ENCODE measurements at places on chromosomes 2 and 18.

DNA sequence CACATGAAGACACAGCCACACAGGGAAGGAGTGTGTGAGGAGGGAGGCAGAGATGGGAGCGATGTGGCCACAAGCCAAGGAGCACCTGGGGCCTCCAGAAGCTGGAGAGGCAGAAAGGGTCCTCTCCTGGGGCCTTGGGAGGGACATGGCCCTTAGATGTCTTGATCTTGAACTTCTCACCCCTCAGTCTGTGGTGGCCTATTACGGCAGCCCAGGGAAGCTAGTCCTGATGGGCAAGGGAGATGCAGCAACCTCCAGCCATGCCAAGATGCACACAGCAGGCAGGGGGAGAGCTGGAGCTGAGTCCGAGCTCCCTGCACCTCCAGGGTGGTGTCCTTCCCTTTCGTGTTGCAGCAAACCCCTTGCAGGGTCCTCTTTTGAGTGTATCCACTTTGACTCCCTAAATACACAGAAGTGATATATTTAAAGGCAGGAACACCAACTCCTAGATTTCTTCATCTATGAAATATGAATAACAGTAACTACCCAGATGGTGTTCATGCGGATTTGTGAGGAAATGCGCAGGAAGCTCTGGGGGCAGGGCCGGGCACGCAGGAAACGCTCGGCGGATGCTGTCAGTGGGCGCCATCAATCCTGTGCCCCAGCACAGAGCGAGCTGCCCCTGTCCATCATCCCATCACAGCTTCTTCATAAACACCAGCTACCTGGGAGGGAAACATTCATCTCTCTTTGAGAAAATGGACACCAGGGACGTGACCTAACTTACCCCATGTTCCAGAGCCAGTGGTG, 230.4 kb upstream of the MYT1L start:
- DNase-seq: no peak

- no peak for DNase-seq
These were observed 1407.4 kb upstream of the ZEB2 start for GRCh38 chr2:145927131-145927950.

DNA sequence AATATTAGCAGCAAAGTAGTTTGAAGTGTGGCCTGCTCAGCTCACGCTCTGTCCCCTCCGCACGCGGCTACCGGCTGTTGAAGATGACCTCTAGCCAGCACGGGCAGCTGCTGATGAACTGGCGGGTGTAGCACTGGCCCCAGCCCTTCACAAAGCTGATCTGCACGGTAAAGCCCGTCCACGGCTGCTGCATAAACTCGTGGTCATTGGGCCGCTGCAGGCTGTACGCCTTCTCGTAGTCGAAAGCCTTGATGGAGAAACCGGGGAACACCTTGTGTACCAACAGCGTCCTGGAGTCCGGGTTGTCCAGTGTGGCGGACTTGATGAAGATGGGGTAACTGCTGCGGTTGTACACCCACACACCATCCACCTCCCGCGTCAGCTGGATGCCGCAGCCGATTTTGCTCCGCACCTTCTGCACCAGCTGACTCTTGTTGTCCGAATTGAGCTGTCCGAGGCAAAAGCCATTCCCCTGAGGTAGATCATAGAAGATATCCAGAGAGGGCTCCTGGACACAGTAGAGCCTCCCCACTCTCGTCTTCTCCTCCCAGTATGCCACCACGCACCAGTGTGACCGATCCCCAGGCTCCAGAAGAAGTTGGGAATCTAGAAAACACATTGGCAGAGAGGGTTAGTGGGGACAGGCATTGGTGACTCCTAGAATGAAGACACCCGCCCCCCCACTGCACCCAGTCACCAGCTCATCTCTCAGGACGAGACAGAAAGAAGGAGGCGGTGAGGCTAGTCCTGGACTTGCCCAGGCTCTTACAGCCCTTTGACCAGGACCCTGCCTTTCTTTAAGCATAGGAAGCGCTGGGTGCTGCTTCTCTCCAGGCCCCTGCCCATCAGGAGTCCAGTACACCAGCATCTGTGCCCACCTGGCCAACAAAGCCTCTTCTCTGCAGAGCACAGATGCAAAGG, 29.2 kb downstream of the SMAD7 start:
- DNase-seq: no peak

- DNase-seq: no peak
These were observed 35.9 kb downstream of the PSD4 start for GRCh38 chr2:113209646-113210171.

DNA sequence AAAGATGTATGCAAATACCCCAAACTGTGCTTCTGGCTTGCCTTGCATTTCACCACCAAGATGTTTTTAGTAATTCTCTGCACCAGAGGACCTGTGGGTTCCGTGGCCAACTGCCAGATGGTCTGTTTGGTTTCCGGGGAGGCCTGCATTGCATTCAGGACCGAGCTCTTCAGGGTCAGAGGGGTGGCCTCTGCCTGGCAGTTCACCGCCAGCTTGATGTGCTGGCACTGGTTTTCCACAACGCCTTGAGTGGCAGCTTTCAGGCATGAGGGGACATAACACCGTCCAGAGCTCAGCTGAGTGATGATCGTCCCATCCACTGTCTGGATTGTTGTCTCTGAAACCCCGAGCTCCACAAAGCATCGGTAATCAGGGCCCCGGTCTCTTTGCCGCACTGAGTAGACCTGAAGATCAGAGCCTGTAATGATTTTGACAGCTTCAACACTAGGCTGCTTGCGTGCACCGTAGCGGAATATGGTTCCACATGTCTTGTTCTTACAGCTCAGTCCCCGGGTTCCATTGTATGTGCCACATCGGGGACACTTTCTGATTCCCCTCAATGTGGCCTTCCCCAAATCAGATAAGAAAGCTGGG, 9.4 kb downstream of the C2orf42 start:
- DNase-seq: no peak

- DNase-seq: no peak
These were observed 1.5 kb downstream of the ABHD1 start for GRCh38 chr2:27125104-27125503.

DNA sequence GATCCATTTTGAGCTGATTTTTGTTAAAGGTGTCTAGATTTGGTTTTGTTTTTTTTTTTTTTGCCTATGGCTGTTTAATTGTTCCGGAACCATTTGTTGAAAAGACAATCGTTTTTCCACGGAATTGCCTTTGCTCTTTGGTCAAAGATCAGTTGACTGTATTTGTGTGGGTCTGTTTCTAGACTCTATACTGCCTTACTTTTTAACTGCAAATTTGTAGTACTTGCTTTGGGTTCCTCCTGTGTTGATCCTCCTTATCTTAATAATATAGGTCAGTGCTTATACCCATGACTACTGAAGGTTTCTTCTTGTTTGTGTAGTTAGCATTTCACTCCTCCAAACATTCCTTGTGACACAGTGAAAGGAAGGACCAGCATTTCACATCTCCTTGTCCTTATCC, 30.4 kb downstream of the CERS6 start:
- DNase-seq: no peak

DNA sequence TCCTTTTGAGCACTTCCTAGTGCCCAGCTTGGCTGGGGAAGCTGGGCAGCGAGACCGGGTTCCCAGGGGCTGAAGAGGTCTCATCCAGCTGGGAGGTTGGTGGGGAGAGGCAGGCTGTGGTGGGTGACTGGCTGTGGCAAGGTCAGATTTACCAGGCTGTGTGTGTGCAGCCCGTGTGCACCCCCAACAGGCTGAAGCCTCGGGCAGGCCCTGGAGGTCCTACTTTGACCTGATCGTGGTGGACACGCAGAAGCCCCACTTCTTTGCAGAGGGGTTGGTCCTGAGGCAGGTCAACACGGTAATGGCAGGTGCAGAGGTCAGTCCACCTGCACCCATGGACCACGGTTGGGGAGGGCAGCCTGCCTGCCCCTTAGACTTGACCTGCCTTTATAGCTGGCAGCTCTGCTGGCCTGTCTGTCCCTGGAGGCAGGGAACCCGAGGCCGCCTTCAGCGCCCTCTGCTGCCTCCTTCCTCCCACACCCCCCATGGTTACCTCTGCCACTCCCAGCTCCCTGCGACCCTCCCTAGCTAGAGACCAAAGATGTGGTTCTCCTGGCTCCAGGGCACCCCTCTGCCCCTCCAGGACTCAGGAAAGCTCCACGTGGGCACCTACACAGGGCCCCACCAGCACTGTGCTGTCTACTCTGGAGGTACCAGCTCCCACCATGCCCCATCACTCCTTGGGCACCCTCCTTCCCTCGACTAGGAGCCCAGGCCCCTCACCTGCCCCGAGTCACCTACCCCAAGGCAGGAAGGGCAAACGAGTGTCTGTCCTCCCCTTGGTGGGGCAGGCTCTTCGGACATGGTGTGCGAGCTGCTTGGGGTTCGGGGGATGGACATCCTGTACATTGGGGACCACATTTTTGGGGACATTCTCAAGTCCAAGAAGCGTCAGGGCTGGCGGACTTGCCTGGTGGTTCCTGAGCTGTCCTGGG, 4.0 kb downstream of the NT5DC4 start:
- peak; percentile 26 for DNase-seq

DNA sequence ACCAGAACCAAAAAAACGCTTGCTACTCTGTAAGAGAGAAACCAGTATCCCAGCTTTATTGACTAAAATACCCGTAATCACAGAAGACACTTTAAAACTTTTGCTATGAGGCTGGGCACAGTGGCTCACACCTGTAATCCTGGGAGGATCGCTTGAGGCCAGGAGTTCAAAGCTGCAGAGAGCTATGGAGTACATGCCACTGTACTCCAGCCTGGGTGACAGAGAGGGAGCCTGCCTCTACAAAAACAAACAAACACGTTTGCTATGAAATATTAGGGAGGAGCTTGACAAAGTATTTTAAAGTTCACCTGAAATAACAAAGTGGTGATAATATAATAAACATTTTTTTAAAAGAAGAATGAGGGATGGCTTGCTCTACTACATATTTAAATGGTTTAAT, 28.5 kb upstream of the RIOK3 start:
- no peak for DNase-seq

DNA sequence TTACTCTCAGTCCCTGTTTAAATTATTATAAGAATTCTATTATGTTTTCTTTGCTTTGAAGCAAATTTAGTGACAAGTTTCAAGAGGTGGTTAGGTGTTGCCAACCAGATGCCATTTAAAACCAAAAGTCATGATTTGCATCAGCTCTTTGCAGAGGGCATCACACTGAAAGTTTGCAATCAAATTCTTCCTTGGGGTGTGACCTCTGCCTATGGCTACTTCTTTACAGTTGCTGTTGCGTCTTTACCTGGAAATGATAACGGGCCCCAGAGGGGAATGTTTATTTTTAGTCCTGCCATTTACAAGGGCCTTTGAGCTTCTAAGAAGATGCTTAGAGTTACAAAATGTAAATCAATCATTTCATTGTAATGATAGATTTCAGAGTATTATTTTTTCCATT, 561.0 kb downstream of the ARHGAP15 start:
- no peak for DNase-seq

DNA sequence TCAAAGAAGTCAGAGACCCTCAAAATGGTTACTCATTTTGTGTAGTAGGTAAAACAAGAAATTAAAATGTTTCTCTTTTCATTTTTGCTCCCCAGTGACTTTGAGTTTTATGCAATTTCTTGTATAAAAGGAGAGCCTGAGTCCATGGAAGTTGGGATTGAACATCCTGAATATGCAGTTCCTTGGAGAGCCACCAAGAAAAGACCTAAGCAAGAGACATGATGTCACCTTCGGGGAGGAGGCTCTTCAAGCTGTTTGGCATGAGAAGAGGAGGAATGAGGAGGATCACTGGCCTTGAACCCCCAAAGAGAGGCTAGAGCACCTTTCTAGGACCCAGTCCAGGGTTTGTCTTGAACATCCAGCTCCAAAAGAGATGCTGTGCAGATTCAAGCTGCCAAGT, 83.5 kb upstream of the STPG4 start:
- no peak for DNase-seq

GRCh38 chr2:205936446-205936845, 149.5 kb downstream of the INO80D start:
- no peak for DNase-seq

GRCh38 chr18:59881728-59882656, 17.8 kb upstream of the PMAIP1 start:
- DNase-seq: peak; percentile 26

- no peak for DNase-seq
These were observed 682 bp downstream of the DUSP2 start for GRCh38 chr2:96144481-96145035.

- DNase-seq: no peak
These were observed 122.9 kb upstream of the ID2 start for GRCh38 chr2:8558956-8559355.

DNA sequence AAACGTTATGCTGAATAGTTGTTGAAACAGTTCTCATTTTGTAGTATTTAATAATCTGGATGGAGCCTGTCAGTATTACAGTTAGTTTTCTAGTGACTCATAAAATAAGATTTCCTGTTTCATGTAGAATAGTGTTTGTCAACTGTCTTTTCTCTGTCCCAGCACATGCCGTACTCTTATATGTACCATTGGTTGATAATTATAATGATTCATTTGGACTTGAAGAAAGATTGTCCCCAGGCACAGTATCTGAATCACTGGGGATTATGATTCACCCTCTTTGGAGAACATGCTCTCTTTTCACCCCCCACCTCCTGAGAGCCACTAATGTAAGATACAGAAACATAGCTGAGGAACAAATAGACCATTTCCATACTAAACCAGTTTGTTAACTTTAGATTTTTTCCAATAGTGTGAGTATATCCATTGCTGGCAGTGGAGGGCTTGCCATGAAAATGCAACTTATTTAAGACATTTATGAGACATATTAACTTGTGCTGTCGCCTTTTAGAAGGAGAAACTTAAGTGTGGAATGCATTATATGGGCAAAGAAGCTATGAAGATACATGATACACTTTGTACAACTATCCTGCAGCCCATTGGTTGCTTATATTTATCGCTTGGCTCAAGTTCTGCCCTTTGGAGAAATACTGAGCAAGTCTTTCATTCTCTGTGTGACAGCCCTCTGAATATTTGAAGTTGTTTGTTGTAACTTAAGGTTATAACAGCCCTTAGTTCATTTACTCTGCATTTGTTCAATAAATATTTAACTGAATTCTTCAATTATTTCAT, 12.4 kb downstream of the COPS8 start:
- peak; percentile 42 for DNase-seq

DNA sequence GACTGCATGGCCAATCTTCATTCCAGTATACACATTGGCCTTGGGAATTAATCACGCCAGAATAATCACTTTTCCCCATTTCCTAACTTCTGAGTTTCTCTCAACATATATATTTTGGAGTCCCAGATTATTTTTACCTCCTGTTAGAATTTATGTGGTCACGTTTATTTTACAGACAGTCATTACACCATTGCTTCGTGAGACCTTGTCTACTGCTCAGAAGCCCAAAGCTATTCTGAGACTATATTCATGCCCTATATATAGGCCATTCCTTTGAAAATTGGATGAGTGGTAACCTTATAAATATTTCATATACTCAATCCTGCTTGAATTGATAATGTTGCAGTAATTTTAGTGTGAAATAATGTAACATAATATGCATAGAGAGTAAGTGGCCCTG, 610.0 kb upstream of the CDH2 start:
- no peak for DNase-seq

DNA sequence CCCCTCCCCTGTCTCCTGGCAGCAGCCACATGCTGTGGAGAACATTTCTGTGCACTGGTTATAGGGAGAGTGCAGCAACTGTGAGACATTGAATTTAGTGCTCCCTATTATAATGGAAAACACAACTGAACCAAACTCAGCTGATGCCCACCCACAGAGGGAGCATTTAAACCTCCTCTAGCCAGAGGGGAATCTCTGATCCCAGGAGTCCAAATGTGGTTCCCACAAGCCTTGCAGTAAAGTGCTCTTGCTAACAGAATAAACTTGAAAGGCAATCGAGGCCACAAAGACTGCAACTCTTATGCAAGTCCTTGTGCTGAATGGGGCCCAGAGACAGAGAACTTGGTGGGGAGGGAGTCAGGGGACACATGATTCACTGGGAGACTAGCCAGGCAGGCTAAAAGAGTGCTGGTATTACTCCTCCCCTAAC, 638.8 kb upstream of the VRK2 start:
- no peak for DNase-seq

GRCh38 chr2:120955427-120955826, 219.8 kb downstream of the GLI2 start:
- DNase-seq: no peak
